ENCODE measurements at places on chromosomes 4 and X.

DNA sequence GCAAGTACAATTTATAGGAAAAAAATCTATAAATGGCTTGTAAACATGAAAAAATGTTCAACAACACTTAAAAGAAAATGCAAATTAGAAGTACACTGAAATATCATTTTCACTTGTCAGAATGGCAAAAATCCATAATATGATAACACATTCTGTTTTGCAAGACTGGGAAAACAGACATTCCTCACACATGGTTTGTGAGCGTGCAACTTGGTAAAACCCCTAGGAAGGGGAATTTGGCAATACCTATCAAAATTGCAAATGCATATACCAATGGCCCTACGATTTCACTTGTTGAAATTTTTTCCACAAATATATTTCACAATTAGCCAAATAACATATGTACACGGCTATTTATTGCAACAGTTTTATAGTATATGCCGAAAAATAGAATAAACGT is 31.4 kb downstream of the TBC1D9 start:
- no peak for DNase-seq

- DNase-seq = no peak
These were observed 84.0 kb upstream of the CD99 start for GRCh38 chrX:2607113-2607512.

DNA sequence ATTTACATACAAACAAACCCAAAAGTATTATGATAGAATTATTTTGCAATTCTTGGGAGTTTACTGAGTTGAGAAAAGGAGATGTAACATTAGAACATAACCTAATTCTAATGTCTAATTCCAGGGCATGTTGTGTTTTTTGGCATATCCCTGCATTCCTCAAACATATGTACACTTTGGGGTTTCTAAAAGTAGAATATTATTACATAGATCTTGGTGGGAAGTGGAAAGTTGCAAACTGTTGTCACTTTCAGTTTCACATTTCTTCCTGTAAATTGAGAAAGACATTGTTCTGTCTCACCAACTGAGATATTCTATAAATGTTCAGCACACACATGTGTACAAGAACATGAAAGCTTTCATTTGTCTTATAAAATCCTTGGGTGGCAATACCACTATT is 24.4 kb upstream of the GBA3 start:
- DNase-seq = no peak

- no peak for DNase-seq
These were observed 33.3 kb upstream of the MAML3 start for GRCh38 chr4:140187316-140187695.

DNA sequence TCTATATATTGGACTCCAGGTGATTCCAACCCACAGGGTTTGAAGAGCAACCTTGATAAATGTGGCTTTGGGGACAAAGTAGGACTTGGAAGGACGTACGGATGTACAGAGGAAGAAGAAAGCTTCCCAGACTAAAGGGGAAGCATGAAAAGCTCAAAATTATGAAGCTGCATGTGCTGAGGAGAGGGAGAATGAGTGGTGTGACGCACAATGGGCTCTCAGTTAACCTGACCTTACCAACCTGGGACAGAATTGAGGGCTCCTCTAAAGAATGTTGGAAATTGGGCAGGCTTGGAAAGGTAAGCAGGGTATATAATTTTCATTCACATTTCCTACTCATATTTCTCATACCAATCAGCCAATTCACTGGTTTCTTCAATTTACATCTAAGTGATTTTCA is 10.5 kb upstream of the TIGD2 start:
- no peak for DNase-seq

GRCh38 chrX:112470551-112470950 is 209.2 kb downstream of the LHFPL1 start:
- no peak for DNase-seq

DNA sequence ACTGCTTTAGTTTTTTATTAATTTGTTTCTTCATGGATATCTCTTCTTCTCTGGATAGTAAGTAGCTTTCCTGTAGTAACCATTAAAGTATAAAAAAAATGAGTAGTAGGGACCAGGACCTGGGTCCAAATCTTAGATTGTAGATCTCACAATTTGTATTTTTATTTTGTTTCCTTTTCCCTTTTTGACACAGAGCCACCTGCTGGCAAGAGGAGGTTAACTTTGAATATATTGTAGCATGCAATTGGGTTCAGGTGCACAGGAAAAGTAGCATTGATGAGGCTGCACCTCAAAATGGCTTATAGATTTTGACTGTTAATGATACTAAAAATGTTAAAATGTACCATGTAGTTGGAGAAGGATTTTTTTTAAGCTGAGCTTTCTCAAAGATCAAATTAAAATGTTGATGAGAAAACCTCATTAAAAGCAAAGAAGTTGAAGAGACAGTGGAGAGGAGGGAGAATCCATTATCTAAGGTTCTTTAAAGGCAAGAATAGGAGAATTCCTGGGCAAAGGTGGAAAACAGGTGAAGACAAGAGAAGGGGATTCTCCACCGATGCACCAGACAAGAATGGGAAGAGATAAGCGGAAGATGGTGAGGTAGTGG is 48.3 kb upstream of the HPGDS start:
- DNase-seq = no peak

DNA sequence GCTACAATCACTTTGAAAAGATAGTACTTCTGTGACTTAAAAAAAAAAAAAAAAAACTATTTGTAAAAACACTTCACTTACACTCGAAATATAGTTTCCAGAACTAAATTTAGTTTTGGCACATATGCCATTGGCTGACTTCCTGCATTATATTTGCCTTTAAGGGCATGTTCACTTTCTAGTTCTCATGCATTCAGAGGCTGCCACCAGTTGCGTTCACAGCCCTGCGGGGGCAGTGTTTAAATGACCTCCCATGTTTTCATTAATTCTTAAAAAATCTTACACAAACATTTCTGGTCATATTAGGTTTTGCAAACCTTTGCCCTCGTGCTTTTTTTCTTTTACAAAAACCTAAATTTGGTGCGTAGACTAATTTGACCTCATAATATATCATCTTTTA is 12.4 kb upstream of the ARHGAP6 start:
- DNase-seq = no peak

- DNase-seq = no peak
These were observed 18.9 kb downstream of the TCEAL1 start for GRCh38 chrX:103647630-103648029.

All from stimulated activated CD8-positive, alpha-beta memory T cell treated with anti-CD3 and anti-CD28 coated beads, Interleukin-15, amount 100 ng/mL, for 48 hours (primary cell).